Stimulated activated CD4-positive, alpha-beta T cell treated with anti-CD3 and anti-CD28 coated beads, Interleukin-12 subunit alpha, Interleukin-12 subunit beta, amount 100 ng/mL, for 48 hours (primary cell): ENCODE measurements at places on chromosomes 11 and 22.

GRCh38 chr22:26906464-26906863 lies 249.1 kb downstream of the MIAT start:
- DNase-seq: no peak

DNA sequence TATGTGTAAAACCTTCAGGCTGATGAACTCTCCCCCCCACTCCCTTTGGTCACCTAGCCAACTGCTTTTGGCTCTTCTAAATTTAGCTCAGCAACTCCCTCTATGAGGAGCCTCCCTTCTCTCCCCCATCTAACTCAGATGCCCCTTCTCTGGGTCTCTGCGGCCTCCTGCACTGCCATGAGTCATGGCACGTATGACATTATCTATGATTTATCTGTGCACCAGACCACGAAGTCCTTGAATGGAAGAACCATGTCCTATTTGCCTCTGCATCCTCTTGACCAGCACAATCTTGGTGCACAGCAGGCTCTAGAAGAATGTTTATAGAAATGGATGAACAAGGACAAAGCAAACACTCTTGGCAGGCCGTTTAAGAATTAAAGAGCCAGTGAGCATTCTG lies 46.0 kb downstream of the RPL27A start:
- DNase-seq: no peak

GRCh38 chr22:34429314-34429713 lies 509.0 kb upstream of the LARGE1 start:
- DNase-seq: no peak

DNA sequence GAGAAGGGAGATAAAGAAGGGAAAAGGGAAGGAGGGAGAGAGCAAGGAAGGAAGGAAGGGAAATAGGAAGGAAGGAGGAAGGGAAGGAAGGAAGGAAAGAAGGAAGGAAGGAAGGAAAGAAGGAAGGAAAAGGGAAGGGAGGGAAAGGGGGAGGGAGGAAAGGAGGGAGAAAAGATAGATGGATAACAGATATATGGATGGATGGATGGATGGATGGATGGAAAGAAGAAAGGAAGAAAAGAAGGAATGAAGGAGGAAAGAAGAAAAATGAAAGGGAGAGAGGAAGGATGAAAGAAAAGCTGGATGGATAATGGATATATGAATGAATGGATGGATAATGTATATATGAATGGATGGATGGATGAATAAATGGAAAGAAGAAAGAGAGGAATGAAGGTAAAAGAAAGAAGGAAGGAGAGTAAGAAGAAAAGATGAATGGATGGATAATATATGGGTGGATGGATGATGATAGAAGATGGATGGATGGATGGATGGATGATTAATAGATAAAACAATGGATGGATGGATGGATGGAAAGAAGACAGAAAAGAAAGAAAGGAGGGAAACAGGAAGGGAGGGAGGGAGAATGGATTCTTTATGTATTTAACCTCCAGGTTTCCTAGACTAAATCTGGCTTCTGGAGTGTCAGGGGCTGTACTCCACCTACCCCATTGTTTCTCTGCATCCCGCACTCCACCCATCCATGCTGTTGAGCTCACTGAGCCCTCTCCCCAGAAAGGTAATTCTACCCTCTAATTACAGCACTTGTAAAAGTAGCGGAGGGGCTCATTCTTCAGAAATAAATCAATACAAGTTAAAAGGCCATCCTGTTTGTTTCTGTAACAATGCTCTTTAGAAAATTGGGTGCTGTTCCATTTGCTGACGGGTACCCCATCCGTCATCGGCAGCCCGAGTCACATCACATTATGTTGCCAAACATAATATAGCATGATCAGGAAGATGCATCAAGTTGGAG lies 506.1 kb downstream of the MIAT start:
- DNase-seq: no peak

DNA sequence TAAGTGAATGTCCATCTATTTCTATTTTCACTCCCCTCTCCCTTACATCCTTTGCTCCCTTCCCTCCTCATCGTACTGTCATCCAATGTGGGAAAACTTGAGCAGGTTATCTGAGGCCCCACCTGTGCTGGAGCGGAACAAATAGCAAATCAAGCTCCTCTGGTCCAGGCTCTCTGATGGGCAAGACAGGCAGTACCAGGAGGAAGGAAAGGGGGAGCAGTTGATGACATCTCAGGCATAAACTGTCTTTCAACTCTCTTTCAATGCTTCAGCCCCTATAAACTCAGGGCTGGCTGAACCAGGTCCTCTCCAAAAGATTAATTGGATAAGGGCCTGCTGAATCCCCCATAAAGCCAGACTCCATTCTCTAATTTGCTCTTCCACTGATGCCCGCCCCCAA lies 1.5 kb upstream of the CCKBR start:
- DNase-seq: no peak

GRCh38 chr11:87019613-87020271 lies 18.0 kb upstream of the TMEM135 start:
- no peak for DNase-seq

GRCh38 chr11:99229544-99229943 lies 208.8 kb downstream of the CNTN5 start:
- DNase-seq: no peak

DNA sequence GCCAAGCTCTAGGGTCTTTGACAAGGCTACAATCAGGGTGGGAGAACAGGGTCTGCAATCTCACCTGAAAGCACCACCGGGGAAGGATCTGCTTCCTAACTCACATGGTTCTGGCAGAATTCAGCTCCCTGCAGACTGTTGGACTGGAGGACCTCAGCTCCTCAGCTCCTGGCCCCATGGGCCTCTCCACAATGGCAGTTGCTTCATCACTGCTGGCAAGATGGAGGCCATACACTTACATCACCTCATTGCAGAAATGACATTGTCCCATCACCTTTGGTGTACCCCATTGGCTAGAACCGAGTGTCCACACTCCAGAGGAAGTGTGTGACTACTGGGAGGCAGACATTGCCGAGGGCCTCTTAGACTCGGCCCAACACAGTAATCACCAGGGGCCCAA lies 20.9 kb upstream of the MPPED1 start:
- no peak for DNase-seq

DNA sequence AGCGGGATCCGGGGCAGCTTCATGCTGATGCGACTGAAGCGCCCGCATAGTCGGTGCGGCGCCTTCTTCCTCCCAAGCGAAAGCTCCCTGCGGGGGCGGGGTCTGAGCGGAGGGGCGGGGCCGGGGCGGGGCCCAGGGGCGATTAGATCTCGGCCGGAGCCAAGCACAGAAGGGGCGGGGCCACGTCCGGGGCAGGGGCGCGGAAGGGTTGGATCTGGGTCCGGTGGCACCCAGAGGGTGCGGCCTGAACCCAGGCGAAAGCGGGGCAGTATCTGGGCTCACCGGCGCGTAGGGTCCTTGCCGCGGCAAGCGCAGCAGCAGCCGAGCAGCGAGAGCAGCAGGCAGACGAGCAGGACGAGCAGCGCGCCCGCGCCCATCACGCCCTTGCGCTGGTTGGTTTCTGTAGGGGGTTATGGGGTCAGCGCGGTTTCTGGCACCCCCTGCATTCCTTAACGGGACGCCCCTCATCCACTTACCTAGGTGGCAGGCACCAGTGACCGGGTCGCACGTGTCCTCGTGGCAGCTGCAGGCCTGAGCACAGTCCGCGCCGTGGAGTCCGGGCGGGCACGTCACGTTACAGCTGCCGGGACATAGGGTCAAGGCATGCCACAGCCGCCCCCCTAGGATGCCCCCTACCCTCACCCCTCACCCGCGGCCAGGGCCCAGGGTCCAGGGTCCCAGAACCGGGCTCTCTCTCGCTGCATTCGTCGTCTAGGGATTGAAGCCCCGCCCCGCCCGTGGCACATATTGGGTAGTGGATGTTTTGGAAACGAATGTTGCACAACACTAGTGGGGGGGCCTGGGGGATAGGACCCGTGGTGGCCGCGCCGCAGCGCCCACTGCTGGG lies 8.1 kb downstream of the SCARF2 start:
- peak; percentile 51 for DNase-seq
